ENCODE measurements at places on chromosomes 6 and 20. TPM values are rescaled to one million over a fixed set of nuclear protein-coding genes. Genes with fewer than 3 reads are reported as not detected.

The AFDN gene
- total RNA-seq = 306 TPM

The TMC2 gene
- not detected for total RNA-seq

The THEMIS gene
- not detected for total RNA-seq

The TCF15 gene
- 6.6 TPM for total RNA-seq

The FAM184A gene
- total RNA-seq = 134 TPM

The SPATA25 gene
- 0.62 TPM for total RNA-seq

The TRIM15 gene
- not detected for total RNA-seq

The LRFN2 gene
- total RNA-seq = 0.59 TPM

The BPIFB1 gene
- not detected for total RNA-seq

The SLPI gene
- 0.82 TPM for total RNA-seq

The TRDN gene
- total RNA-seq = 9.1 TPM

Measured in endothelial cell (in vitro differentiated cells).